ENCODE measurements at places on chromosomes 16 and 17.

- no peak for DNase-seq
Measured at GRCh38 chr16:30533748-30534367, 800 bp downstream of the ZNF747 start.

- DNase-seq, result no peak
Measured at GRCh38 chr16:50114357-50115129, 38.6 kb upstream of the TENT4B start.

GRCh38 chr17:44167181-44167861 lies 3.2 kb upstream of the ASB16 start:
- DNase-seq, result no peak

DNA sequence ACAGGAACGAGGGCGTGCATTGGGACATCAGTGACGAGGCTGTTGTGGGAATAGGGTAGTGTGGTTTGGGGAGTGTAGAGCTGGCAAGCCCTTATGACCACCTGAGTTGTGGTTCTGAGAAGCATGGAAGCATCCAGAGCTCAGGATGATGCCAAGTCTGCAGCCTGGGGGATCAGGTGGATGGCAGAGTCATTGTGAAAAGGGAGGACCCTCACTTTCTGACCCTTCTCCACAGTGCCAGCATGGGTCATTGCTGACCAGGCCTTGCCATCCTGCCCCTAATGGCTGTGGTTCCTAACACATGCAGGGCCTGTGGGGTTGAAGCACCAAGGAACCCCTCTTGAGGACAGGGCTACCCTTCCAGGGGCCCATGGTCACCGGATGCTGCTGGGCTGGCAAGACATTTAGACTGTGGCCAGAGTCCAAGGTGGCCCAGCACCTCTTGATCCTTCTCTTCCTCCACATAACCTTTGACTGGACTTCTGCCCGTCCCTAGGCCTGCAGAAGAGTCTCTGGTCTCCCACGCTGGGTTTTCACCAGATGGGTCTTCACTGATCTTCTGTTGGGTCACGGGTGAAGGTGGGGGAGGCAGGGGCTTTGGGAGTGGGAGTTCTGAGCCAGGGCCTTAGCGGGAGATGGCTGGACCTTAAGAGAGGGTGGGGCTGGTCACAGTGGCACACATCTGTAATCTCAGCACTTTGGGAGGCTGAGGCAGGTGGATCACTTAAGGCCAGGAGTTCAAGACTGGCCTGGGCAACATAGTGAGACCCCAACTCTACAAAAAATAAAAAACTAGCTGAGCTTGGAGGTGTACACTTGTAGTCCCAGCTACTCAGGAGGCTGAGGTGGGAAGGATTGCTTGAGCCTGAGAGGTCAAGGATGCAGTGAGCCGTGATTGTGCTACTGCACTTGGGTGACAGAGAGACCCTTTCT lies 2.0 kb upstream of the PLA2G15 start:
- no peak for DNase-seq

GRCh38 chr17:45227101-45227925 lies 5.6 kb downstream of the FMNL1 start:
- peak; percentile 65 for DNase-seq

- no peak for DNase-seq
Measured at GRCh38 chr17:69059458-69060175, 1.1 kb downstream of the ABCA9 start.

DNA sequence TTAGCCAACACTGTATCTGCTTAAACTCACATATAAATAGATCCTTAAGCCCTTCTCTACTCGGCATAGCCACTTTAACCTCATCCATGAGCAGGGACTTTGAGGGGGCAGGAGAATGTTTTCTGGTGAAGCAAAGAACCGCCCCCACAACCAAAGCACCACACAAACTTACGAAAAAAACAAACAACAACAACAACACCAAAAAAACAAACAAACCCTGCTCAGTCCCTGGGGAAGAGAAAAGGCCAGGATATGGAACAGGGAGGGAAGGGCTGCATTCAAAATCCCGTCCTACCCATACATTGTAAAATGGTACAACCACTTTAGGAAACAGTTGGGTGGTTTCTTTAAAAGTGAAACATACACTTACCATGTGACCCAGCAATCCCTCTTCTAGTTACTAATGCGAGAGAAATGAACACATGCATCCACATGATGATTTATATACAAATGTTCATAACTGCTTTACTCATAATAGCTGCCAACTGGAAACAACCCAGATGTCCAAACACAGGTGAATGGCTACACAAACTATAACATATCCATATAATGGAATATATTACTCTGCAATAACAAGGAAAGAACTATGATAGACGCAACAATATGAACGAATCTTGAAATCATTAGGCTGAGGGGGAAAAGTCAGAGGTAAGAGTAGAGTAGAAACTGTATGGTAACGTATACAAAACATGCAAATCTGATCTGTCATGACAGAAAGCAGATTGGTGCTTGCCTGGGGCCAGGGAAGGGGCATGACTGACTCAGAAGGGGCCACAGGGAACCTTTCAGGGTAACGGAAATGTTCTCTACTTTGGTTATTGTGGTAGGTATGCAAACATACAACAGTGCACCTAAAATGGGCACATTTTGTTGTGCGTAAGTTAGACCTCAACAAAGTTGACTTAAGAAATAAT lies 37.7 kb upstream of the TOB1 start:
- DNase-seq, result peak; percentile 39

DNA sequence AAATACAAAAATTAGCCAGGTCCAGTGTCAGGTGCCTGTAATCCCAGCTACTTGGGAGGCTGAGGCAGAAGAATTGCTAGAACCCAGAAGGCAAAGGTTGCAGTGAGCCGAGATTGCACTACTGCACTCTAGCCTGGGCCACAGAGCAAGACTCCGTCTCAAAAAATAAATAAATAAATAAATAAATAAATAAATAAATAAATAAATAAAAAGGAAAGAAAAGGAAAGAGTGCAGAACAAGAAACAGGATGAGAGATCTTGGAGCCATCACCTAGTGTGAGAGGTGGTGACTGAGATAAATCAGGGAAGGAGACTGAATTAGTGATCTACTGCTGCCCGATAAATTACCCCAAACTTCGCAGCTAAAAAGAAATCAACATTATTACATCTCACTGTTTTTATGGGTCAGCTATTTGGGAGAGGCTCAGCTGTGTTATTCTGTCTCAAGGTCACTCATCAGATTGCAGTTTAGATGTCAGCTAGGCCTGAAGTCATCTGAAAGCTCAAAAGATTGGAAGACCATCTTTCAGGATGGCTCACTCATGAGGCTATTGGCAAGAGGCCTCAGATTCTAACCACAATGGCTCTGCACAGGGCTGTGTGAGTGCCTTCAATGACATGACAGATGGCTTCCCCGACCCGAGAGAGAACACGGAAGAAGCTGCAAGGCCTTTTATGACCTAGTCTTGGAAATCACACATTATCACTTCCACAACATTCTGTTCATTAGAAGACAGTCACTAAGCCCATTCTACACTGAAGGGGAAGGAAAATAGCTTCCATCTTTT lies 66.4 kb downstream of the CMC2 start:
- DNase-seq, result no peak

DNA sequence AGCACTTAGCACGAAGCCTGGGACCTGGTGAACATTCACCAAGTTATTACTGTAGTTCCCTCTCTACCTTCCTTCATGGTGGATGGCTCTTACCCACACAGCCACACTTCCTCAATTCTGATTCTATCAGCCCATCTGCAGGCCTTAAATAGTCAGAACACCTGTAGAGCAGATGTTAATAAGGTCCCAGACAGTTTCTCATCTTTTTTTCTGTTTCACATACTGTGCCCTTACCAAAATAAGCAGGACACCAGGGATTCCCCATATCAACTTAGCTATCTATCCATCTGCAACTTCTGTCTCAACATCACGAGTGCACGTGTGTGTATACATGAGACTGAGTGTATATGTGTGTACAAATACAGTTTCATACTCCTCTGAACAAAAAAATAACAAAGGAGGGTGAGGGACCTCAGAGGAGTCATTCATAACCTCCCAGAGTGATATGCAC lies 2.8 kb downstream of the RECQL5 start:
- peak; percentile 47 for DNase-seq

DNA sequence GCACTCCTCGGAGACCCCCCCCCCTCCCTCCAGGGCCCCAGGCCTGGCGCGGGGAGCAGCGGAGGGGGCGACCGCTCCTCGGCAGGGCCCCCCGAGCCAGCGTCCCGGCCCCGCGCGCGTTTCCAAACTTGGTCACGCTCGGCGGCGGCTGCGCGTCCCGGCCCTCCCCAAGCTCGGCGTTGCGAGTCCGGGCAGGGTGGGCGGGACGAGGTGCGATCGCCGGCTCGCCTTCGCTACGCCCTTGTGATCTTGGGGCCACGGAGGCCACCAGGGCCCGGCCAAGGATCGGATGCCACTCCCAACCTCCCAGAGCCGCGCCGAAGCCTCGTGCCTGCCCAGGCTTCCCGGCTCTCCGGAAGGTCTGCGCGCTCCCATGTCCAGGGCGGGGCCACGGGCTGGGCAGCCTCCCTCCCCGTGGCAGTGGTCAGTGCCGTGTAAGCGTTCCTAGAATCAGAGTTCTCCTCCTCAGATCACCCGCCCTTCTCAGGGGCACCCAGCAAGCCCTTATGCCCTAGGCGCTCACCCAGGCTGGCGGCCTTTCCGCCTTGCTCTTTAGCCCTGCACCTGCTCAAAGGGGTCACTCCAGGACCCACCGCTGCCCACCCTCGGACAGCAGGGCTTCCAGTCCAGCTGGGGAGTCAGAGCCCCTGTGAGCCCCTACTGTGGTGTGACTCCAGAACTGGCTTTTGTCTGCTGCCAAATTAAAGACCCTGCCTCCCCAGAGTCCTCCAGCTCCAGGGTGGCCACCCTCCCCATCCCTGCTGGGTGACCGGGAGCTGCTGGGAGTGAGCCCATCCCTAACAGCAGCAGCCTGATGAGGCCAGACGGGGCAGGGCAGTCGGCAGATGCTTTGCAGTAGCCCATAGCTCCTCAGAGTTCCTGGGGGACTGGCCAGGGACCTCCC lies 12.2 kb upstream of the MRPS23 start:
- no peak for DNase-seq

GRCh38 chr17:57284984-57285646 lies 28.8 kb downstream of the MSI2 start:
- peak; percentile 35 for DNase-seq

DNA sequence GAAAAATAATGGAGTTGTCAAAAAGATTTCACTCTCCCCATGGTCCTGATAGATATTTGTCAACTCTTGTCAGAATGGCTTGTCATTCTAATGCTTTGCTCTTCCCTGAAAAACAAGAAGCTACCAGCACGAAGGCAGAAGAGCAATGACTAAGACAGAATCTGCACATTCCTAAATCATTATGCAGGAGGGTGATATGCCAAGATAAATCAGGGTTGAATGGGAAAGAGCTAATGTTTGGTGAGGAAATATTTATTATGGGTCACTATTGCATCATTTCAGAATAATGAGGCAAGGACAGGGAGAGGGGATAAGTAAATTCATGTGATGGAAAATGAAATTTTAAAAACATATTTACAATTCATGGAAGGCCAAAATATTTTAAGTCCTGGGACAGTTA lies 297.5 kb upstream of the XYLT1 start:
- no peak for DNase-seq

- no peak for DNase-seq
Measured at GRCh38 chr17:77281904-77282367, 141.2 kb downstream of the SEC14L1 start.

DNA sequence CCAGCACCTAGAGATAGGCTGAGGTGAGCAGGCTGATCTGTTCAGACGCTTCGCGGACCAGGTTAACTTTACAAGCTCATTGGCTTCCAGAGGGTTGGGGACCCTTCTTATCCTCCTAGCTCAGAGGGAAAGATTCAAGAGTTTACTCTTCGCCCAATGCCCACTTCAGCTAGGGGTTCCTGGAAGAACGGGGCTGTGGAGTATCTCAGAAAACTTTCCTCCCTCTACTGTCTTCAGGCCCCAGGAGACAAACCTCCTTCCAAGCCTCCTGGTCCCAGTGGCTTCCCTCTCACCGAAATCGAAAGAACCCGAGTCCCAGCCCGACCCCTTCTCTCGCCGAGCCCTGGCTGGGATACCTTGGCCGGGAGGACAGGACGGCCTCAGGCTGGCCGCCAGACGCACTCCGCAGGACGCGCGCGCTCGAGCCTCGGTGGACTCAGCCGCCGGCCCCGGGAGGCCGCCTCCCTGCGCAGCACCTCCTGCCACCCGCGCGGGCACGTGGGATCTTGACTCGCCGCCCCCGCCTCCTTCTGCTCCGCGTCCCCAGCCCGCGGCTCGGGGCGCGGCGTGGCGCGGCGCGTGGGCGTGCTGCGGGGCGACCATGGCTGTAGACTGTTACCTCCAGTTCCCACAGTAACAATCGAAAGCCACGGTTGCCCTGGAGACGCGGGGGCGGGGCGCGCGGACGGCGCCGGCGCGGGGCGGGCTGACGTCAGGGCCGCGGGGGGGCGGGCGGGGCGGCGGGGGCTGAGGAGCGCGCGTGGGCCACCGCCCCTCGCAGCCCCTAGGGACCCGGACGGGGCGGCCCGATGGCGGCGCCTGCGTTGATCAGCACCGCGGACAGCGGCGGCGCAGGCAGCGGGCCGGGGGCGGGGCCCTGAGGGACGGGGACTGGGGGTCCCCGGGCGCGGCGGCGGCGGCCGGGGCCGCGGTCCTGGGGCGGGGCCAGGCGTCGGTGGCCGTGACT lies 5.3 kb upstream of the HIC1 start:
- peak; percentile 94 for DNase-seq

DNA sequence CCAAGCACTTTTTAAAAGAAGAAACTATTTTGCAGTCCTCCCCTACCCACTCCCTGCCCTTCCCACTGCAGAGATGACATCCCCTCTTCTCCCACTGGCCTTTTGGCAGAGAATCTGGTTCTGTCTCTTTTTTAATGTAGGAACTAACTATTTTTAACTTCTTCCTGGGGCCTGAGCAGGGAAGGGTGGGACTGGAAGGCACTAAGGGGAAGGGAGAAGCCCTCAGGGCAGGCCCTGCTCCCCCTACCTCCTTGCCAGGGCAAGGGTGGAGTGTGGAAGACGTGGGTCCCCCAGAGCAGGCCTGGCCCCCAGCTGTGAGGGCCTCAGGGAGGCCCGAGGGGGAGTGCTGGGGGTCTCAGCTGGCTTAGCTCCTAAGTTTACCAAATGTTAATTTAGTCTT lies 19.5 kb downstream of the UNC13D start:
- no peak for DNase-seq

- DNase-seq, result no peak
Measured at GRCh38 chr17:60598001-60598736, 1.8 kb upstream of the PPM1D start.

- DNase-seq, result no peak
Measured at GRCh38 chr17:19024101-19025078, 19.8 kb upstream of the FAM83G start.

- DNase-seq, result no peak
Measured at GRCh38 chr17:80773243-80773991, 218.2 kb upstream of the CHMP6 start.

- DNase-seq, result no peak
Measured at GRCh38 chr17:33506889-33507650, 214.0 kb upstream of the ASIC2 start.

GRCh38 chr16:66612422-66612821 lies 7.9 kb downstream of the CMTM3 start:
- DNase-seq, result no peak

- DNase-seq, result no peak
Measured at GRCh38 chr17:29584452-29585079, 4.9 kb downstream of the GIT1 start.

All from CD4-positive, alpha-beta T cell treated with Interleukin-4 for 1 hour (primary cell).